Kidney capillary endothelial cell (primary cell): ENCODE measurements at places on chromosomes 2 and 18.

- no peak for DNase-seq
These were observed 255.5 kb downstream of the CDH2 start for GRCh38 chr18:27921392-27921791.

DNA sequence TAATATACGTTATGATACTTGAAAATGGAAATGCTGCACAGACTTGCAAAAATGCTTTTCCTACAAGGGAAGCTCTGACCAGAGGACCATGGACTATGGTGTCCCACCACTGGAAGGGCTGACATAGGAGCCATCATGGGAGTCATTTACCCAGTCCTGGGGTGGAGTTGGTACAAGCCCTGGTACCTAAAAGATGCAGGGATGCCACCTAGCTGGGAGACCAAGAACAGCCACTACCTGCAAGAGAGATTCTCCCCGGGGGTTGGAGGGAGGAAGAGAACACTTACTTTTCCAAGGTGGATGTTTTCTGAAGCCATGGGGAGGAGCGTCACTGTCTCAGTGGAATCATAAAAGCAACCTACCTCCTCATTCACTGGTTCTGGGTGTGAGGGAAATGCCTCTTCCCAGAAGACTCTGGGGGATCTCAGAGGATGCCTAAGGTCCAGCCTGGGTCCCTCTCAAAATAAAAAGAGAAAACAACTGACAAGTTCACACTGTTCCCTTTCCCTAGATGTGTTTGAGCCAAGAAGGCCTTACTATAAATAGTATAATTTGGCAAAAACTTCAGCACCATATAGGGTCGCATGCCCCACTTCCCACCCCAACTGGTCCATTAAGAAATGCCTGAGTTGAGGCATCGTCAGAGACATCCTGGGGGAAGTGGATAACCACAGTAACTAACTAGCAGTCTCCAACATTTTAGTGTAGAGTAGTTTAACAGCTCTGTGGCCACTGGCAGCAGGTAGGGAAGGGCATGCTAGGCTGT, 39.9 kb downstream of the REEP1 start:
- no peak for DNase-seq

DNA sequence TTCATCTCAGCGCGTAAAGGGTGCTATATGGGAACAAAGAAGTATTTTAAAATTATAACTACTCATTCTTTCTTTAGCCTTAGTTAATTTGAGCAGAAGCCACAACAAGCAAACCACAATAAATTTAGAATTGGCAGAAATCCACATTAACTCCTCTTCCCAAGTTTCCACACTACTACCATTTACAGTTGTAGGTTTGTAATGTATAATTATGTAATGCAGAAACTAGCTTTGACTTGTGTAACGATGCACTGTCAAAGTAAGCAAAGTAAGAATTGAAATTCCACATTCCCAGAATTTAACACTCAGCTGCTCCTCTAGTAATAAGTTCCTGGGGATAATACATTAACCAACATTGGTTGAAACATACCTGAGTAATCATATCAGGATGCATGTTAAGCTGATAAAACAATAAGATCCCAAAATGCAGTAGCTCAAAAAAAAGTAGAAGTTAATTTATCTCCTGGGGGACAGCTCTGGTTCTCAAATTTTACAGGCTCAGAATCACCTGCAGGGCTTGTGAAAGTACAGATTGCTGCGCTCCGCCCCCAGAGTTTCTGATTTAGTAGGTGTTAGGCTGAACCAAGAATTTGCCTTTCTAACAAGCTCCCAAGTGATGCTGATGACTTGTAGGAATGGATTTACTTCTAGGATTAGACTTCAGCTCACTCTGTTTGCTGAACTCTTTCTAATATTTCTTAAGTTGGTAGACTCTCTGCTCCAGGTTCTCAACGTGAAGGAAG, 9.9 kb downstream of the GRP start:
- DNase-seq, result no peak

GRCh38 chr2:150027164-150027563, 439.6 kb upstream of the MMADHC start:
- no peak for DNase-seq

DNA sequence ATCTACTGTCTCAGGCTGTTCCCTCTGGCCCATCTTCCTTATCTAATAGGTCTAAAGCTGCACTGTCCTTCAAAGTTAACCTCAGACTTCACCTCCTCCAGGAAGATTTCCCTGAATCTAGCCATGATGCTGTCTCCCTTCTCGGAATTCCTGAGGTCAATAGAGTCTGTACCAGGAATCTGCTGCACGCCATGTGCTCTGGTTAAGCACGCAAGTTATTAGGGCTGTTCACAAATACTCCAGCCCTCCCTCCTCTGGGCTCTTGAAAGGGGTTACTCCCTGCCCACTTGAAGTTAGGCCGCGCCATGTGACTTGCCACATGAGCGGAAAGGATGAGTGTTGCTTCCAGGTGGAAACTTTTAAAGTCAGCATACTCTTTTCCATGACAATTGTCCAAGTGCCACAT, 43.6 kb downstream of the MCFD2 start:
- DNase-seq, result no peak

DNA sequence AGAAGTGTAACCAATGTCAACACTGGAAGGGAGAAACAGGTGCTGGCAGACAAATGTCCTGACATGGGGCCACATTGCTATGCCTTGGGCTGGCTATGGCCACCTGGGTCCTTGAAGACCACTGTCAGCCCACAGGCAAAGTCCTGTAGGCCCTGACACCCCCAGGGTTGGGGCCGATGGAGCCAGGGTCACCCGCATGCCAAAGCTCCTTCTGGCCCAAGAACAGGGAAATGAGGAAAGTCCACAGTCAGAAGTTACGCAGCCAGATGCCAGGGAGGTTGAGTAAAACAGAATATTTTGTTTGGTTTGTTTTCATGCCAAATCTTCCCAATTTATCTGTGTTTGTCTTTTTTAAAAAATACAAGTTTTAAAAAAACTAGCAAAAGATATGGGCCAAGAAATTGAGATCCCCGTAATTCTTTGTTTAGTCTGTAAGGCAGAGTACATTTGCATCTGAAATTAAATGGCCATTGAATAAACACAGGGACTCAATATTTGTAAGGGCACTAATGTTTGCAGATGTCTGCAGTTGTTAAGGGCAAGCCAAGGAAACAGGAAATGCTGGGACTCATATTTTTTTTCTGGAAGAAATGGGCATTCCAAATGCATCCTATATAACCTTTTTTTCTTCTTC, 186.4 kb downstream of the FAM210A start:
- no peak for DNase-seq

DNA sequence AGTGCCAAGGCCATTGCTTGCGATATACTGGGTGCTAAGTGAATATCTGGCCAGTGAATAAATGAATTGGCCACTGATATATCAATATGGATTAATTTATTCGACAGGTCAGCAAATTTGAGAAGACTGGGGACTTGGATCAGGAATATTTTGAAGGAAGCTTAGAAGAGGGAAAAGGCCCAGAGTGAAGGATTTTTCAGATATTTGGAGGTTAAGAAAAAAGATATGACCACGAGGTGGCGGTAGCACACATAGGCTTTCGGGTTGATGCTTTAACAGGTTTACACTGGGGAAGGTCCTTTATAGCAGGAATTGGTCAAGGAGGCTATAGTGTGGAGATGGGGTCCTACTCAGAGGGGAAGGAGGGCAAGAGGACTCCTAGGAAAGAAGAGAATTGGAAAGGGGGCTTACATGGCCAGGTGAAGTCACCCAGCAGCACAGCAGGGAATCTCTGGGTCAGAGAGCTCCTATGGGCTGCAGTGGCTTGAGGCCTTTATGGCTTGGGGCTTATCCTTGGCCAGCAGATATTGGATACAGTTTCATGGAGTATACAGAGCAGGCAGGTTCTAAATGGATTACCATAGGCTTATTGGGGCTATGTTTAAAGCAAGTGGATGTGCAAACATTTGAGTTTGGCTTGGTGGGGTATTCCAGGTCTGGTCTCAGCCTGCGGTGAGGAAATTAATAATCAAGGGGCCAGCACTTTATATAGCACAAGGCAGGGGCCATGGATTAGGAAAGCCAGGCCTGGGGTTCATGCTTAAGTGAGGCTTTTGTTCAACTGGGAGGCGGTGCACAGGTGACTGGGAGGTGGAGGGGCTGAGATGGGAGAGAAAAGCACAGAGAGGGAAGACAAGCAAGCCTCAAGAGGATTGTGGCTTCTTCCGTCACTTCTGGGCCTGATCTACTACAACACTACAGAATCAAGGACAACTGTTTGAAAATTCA, 9.7 kb downstream of the IL1RN start:
- peak; percentile 54 for DNase-seq

DNA sequence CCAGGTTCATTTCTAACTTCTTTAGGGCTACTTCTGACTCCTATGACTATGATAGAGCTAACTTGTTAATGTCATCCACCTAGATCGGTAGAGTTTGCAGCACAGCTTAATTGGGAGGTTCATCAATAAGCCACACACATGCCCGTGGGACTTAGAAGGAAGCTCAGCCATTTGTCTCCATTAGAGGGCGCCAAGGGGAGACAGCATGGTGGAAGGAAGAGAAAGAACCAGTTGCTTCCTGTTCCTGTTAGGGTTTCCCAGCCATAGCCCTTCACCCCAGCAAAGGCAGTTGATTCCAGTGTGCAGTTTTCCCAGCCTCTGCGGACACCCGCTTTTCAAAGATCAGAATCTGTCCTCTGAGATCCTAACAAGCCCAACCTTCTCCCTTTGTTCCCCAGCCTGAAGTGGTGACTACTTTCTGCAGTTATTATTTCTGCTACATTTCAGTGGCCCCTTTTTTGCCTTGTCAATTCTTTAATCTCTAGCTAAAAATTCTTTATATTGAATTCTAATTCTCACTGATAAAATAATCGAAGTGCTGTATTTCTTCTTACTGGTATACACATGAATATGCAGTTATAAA, 30.3 kb downstream of the MAIP1 start:
- DNase-seq, result peak; percentile 53

GRCh38 chr18:40258311-40258710, 1696.7 kb upstream of the PIK3C3 start:
- no peak for DNase-seq

- DNase-seq, result no peak
These were observed 28.1 kb downstream of the TCF7L1 start for GRCh38 chr2:85160966-85161960.

DNA sequence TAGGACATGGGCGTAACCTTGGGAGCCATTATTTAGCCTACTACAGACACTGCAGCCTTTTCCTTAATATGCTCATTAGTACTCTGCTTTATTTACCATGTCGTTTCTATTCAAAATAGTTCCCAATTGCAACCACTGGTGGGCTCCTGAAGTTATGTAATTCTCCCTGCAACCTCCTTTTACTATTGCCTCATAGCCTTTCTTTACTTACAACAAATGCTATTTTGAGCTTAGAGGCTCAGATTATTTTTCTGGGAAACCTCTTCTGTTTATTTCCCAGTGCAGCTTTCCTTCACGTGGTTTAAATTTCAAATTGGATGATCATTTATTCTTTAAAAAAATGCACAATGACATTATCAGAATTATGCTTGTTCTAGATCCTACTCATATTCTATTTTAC, 492.3 kb upstream of the TMEFF2 start:
- no peak for DNase-seq

GRCh38 chr2:131055169-131056065, 37.8 kb downstream of the FAM168B start:
- no peak for DNase-seq

GRCh38 chr2:202376460-202377206, 506 bp downstream of the BMPR2 start:
- DNase-seq, result no peak

DNA sequence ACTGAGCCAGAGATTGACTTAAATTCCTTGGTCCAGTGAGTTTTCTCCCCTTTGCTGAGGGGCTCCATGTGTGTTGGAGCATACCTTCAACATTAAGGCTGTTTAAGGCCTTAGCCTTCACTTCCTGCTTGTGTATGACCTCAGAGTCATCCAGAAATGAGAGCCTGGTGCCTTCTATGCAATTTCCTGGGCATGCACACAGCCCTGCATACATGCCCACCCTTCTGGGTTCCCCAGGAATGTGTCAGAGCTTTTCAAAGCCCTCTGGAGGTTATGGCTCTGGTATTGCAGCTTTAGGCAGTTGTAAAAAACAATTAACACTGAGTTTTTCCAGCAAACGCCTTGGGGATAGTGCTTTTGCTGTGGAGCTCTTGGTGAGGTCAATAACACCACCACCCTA, 16.7 kb downstream of the IL1R1 start:
- peak; percentile 23 for DNase-seq

DNA sequence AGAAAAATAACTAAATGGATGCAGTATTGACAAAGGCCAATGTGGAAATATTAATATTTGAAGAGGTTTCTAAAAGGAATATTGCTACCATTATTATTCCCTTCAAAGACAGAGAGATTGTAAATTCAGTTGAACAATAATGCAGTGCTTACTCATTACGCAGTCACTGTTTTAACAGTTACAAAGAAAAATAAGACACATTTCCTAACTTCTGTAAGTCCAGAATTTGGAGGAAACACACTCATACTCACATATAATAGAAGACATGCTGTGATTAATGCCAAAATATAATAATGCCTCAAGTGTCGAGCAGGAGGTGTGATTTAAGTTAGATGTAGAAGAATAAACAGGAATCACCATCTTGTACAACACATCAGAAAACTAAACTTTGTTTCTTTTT, 389.2 kb downstream of the FBXO15 start:
- peak; percentile 84 for DNase-seq

DNA sequence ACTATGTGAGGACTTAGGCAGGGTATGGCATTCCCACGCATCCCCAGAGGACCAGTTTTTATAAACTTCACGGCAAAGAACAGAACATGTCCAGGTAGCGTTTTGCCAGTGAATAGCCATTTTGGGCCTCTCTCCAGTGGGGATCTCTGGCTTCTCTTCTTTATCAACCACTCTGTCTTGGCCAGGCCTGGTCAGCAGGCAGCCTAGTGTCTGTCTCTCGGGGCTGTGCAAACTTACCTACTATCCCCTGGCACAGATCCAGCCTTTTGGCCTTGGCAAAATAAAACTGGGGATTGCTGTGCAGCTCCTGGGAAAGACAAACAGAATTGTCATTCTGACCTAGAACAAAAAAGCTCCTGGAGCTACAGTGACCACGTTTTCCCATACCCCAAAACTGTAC, 14.5 kb downstream of the CAPN14 start:
- no peak for DNase-seq

DNA sequence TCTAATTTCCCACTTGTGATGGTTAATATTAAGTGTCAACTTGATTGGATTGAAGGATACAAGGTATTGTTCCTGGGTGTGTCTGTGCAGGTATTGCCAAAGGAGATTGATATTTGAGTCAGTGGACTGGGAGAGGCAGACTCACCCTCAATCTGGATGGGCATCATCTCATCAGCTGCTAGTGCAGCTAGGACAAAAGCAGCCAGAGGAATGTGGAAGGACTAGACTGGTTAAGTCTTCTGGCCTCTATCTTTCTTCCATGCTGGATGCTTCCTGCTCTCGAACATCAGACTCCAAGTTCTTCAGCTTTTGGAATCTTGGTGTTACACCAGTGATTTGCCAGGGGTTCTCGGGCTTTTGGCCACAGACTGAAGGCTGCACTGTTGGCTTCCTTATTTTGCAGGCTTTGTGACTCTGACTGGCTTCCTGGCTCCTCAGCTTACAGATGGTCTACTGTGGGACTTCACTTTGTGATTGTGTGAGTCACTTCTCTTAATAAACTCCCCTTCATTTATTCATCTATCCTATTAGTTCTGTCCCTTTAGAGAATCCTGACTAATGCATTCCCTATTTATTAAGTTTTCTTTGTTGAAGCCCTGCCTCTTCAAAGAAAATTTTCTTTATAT, 1087.5 kb upstream of the NXPH2 start:
- no peak for DNase-seq
